Activated T-helper 1 cell treated with anti-CD3 and anti-CD28 coated beads, Interleukin-2, amount 50 U/mL, for 16 hours (primary cell): ENCODE measurements at places on chromosomes 5 and 9.
A peak's percentile ranks its signal among the peaks of the same experiment; 100 is the strongest.

- DNase-seq, result no peak
Observed at GRCh38 chr5:153429761-153430380, 60.6 kb upstream of the GRIA1 start.

DNA sequence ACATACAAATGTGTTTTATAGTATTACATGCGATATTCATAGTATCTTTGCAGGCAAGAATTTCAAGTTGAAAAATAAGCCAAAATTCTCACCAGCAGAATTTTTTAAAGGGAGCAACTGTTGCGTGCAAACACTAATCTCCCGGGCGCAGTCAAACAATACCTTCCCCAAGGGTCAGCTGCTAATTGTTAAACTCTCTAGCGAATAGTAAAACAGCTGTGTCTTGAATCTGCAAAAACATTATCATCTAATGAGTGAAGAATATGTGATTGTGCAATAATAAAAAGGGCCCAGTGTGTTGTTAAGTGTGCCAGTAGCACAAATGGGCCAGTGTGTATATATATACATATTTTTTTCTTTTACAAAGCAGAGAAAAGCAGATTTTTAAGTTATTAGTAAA is 131.4 kb downstream of the CCDC192 start:
- no peak for DNase-seq

GRCh38 chr5:143403593-143404415 is at the start of gene NR3C1:
NR3C1 (minus strand) TSS chr5:143403686; CDS start chr5:143400839, 2,847 bp downstream.
- DNase-seq, result peak; percentile 70

DNA sequence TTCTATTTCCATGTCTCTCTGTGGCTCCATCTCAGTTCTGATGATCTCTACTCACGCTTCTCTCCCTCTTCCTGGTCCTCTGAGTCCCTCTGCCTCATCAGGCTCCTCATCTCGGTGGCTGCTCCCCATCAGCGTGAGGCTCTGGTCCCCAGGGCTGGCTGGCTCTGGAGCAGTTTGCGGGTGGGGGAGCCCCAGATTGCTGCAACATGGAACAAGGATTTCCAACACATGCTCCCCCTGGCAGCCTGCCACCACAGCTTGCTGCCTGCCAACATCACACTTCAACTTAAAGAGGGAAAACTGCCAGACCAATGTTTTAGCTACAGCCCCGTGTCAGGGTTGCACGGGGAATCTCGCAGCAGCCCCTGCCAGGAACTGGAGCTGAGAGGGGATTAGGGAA is 77.2 kb upstream of the NEK6 start:
- DNase-seq, result no peak

DNA sequence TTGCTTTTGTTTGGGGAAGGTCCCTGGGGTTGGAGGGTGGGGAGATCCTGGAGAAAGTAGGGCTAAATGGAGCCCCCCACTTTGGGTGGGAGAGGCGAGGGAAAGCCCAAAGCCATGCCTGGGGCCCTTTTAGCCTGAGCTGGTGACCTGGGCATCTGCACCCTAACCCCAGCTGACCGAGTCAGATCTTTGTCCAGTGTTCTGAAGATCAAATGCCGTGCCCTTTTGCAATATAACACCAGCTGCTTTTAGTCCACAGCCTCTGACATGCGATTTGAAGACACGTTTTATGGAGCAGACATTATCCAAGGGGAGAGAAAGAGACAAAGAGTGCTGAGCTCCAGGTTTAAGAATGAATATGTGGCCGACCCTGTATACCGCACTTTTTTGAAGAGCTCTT is 416.5 kb downstream of the KDM4C start:
- no peak for DNase-seq

DNA sequence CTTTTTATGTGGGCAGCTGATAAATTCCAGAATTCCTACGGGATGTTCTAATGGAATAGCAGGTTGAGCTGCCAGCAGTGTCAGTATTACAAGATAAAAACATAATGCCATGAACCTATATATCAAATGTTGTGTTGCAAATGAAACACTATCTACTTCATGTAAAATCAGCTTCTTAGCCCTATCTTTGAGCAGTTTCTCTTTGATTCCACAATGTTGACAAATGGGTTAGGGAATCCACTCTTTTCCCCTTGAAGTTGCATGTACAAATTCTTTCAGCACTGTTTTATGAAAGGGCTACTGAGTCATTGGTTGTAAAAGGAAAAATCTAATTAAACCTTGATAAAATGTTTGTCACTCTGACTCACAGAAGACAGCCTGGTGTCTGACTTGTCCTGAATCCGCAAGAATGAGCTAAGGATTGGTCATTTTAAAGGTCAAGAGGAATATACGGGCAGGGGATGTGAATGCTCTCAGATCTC is 950.6 kb upstream of the NUDT12 start:
- no peak for DNase-seq

DNA sequence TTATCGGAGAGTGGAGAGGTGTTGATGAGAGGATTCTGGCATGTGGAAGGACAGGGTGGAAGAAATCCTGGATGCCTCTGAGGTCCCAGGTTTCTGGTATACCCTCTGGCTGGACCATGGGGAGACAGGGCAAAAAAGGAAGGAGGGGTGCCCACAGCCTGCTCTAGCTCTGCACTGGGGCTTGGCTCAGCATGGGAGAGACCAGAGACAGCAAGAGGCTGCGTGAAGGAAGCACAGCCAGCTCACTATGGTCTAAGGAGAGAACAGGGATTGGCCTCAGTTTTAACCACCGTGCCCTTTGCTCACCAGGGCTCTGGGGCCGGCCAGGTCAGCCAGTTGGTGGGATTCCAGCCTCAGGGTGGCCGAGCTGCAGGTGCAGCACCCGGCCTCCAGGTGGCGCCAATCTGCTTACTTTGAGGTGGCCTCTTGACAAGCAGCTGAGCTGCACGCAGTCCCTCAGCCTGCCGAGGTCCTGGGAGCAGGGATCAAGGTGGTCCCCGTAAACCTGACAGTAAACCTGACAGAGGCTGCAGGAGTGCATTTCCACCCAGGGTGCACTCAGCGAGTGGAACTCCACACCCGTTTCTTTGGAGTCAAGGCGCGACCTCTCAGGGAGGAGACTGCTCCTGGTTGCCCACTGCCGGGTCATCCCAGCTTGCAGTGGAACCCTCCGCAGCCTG is 25.0 kb upstream of the SPTLC1 start:
- DNase-seq, result peak; percentile 48

DNA sequence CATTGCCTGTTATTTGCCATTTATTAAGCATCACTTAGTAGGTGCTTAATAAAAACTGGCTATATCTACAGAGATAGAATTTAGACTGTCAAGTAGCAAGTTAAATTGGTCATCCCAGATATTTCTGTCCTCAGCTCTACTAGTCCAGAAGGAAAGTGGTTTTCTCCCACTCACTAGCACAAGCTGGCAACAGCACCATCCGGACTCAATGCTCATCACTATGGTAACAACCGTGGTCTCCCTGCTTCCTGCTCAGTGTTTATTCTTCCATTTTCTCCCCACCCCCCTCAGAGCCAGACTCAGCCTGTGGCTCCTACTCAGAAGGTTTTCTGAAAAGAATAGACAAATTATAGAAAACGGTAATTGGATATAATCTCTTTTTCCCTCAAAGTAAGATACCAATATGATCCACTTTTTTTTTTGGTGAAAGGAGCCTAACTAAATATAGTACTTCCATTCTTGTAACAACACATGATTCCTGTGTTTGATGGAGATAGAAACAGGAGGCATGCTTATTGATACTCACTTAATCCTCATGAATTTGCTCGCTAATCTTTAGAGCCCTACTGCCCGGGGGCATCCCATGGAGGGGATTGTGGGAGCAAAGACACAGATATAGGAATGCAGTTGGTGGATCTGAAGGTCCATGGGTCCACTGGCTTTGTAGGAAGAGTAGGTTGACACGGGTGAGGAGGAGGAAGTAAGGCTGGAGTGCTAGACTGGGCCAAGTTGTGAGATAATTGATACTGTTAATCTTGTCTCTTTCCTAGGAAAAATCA is 191.4 kb downstream of the MAN2A1 start:
- DNase-seq, result no peak

- DNase-seq, result no peak
Observed at GRCh38 chr5:144711172-144711571, 540.5 kb downstream of the KCTD16 start.

DNA sequence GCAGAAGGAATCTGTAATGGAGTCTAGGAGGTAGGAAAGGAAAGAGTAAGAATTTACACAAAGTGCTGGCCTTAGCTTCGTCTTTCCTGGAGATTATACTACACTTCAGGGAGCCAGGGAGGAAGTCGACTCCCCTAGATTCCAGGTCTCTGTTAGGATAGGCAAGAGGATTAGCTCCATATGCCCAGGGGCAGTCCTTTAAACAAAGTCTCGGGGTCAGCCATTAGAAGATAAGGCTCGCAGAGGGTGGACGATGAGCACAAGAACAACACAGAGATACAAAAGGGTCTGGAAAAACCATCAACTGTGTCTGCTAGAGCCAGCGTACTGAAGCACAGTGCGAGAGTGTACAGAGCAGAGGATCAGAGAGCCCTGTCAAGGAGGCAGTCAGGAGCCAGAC is 344.7 kb upstream of the TNC start:
- no peak for DNase-seq

GRCh38 chr5:91090995-91091394 is 292.1 kb downstream of the ARRDC3 start:
- no peak for DNase-seq

DNA sequence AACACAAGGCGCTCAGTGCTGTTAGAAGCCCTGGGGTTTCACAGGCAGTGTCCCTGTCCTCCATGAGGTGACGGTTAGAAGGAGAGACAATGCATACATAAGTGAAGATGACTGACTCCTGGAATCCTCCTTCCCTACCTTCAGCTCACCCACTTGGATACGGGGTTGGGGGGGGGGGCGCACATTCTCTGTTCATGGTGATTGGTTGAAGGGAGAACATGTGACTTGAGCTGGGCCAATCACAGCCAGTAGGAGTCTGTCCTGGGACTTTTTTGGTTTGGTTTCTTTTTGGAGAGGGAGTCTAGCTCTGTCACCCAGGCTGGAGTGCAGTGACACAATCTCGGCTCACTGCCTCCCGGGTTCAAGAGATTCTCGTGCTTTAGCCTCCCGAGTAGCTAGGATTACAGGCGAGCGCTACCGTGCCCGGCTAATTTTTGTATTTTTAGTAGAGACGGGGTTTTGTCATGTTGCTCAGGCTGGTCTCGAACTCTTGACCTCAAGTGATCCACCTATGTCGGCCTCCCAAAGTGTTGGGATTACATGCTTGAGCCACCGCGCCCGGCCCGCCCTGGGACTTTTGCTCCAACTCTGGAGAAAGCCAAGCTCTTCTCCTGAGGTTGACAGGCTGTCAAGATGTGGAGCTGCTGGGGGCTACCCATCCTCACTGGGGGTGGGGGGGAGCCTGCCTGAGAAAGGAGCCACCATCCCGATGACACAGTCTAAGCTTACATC is 30.8 kb downstream of the SH3PXD2B start:
- no peak for DNase-seq

DNA sequence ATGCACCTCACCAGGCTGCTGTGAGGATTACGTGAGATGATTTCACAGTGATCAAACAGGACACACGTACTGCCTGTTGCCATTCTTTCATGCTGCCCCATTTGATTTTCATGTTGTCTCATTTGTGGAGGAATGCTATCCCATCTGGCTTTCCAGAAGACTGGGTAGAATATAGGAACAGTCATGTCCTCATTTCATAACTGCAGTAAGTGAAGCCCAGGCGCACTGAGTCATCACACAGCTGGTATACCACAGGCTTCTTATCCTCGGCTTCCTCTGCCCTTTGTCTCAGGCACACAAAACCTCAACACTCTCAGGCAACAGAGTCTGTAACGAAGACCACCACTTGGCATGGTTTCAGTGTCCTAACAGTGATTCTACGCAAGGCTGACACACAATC is 62.3 kb downstream of the LHFPL2 start:
- DNase-seq, result no peak

- no peak for DNase-seq
Observed at GRCh38 chr9:18352711-18353110, 121.2 kb upstream of the ADAMTSL1 start.

GRCh38 chr5:164234321-164234720 is 728.9 kb downstream of the MAT2B start:
- DNase-seq, result no peak

GRCh38 chr5:151121665-151122064 is 35.9 kb downstream of the ANXA6 start:
- no peak for DNase-seq

- peak; percentile 61 for DNase-seq
Observed at GRCh38 chr9:100598641-100599145, 20.8 kb downstream of the CAVIN4 start.

DNA sequence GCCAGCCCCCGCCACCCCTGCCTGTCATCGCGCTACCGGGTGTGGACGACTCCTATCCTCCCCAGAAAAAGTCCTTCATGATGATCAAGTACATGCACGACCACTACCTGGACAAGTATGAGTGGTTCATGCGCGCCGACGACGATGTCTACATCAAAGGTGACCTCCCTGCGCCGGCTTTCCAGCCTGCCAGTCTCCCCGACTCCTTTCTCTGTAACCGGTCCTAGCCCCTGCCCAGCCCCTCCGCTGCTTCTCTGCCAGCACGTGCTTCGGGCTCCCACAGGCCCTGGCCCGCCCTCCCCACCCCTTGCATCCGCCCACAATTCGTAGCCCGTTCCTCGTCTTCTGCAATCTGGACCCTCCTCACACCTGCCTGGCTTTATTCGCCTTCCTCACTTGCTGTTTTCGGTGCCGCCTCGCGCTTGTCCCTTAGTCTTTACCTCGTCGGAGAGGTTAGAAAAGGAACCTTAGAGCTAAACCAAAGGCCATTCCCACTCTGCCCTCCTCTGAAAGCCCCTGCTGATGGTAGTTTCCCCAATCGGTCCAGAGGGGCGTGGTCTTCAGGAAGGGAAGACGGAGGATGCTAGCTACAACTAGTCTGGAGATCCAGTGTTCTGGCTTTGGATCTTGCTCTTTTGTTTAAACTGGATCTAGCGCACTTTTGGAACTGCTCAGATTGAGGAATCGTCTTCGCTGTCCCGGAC is 1.4 kb downstream of the CHSY3 start:
- no peak for DNase-seq

- no peak for DNase-seq
Observed at GRCh38 chr5:135678640-135679268, 100.0 kb upstream of the CXCL14 start.

DNA sequence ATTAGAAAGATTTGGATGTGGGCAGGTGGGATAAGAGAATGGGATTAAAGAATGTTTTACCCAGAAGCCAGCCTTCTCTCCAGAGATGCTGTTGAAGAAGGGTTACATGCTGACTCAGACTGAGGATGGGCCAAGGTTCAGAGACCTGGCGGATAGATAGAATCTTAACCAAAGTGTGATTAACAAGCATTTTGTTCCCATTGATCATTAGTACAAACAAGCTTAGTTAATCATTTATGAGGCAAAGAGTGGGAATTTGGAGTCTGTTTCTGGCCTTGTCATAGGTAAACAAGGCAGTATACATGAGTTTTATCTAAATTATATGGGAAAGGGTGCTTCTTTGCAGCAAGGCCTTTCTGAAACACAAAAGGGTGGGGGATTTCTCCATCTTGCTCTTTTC is 20.8 kb upstream of the DTWD2 start:
- DNase-seq, result no peak
